ENCODE measurements at places on chromosomes 7 and 10. TPM values are rescaled to one million over a fixed set of nuclear protein-coding genes. Genes with fewer than 3 reads are reported as not detected.

CAV2 gene
- not detected for total RNA-seq

ADAM12 gene
- 1.6 TPM for total RNA-seq

DNA sequence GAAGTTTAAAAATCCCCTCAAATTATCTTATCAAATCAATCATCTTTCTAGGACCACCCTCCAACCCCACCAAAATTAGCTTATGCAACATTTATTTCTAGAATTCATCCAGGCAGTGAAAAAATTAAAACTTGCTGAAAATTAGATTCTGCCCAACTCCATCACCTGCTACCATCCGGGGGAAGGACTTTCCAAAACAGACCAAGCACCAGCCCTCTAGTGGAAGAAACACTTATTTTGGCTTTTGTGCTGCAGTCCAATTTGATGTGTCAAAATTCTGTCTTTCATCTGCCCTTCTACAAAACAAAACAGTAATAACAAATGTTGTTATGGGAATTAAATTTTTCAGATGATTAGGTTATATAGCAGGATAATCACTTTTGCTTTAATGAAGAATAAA is 35.1 kb downstream of the GCC1 start:
- DNase-seq = no peak
- H3K4me1 ChIP-seq = no peaks in the 10 kb centered on the region
- H3K27ac ChIP-seq = no peak overlapping the region
- no peaks in the 10 kb centered on the region for H3K36me3 ChIP-seq
- no peak overlapping the region for H3K4me3 ChIP-seq
- peaks cover 10% of the 10 kb centered on the region for H3K27me3 ChIP-seq

DNA sequence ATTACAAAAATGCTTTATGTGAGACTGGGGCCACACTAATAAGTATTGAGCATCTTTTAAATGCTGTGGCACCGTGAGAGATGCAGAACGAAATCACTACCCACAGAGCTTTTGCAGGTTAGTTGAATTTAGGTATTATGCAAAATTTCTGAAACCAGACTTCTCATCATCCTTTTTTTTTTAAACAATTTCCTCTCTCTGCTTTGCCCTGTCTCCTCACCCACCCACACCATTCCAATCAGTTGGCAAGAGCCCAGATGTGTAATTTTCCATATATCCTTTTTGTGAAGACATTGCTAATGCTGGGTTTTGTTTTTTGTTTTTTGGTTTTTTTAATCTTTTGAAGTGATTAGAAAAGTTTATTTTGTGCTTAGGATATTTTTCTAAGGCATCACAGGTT is 1.1 kb downstream of the YAE1 start:
- H3K4me1 ChIP-seq = peaks cover 14% of the 10 kb centered on the region
- DNase-seq = no peak
- no peak overlapping the region for H3K27ac ChIP-seq
- H3K27me3 ChIP-seq = no peaks in the 10 kb centered on the region

- H3K36me3 ChIP-seq = no peaks in the 10 kb centered on the region
- peaks cover 2% of the 10 kb centered on the region for H3K4me1 ChIP-seq
- DNase-seq = no peak
- H3K4me3 ChIP-seq = no peak overlapping the region
- H3K27me3 ChIP-seq = no peaks in the 10 kb centered on the region
Observed at GRCh38 chr7:134941185-134941900, 45.0 kb upstream of the AGBL3 start.

GRCh38 chr7:148863324-148863723 is 20.8 kb downstream of the EZH2 start:
- H3K36me3 ChIP-seq = peaks cover 32% of the 10 kb centered on the region
- H3K4me3 ChIP-seq = no peak overlapping the region
- no peak for DNase-seq
- H3K4me1 ChIP-seq = peaks cover 48% of the 10 kb centered on the region
- no peaks in the 10 kb centered on the region for H3K27me3 ChIP-seq

FKBP6 gene
- total RNA-seq = not detected

FXYD4 gene
- total RNA-seq = not detected

- peaks cover 25% of the 10 kb centered on the region for H3K4me1 ChIP-seq
- no peak overlapping the region for H3K27ac ChIP-seq
- H3K27me3 ChIP-seq = no peaks in the 10 kb centered on the region
- H3K4me3 ChIP-seq = no peak overlapping the region
- DNase-seq = no peak
- H3K36me3 ChIP-seq = peaks cover 17% of the 10 kb centered on the region
Observed at GRCh38 chr7:130444234-130444633, 3.4 kb upstream of the CEP41 start.

DNA sequence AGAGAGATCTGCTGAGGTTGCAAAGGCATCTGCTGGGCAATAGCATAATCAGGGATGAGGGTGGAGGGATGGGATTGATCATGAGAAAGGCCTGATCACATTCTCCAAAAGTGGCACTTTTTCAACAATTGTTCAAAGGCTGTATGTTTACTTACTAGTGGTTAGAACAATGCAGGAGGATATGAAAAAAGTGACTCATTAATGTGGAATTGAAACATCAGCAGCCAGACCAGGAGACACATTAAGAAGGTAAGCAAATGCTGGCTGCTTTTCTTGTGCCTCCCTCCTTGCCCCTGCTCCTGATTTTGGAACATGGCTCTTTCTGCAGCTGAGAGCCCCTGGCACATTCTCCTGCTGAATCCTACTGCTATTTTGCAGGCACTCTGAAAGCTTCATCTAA is 63.5 kb downstream of the FAM204A start:
- H3K4me1 ChIP-seq = no peaks in the 10 kb centered on the region
- H3K27ac ChIP-seq = no peak overlapping the region
- no peak overlapping the region for H3K4me3 ChIP-seq

SHTN1 gene
- not detected for total RNA-seq

GRCh38 chr10:22894714-22895113 is 33.1 kb upstream of the ARMC3 start:
- no peaks in the 10 kb centered on the region for H3K4me1 ChIP-seq
- no peaks in the 10 kb centered on the region for H3K27me3 ChIP-seq
- H3K4me3 ChIP-seq = no peak overlapping the region
- no peaks in the 10 kb centered on the region for H3K36me3 ChIP-seq
- DNase-seq = no peak

- H3K27ac ChIP-seq = peak overlapping the region; percentile 51
- H3K36me3 ChIP-seq = peaks cover 48% of the 10 kb centered on the region
- H3K4me1 ChIP-seq = peaks cover 26% of the 10 kb centered on the region
- DNase-seq = no peak
Observed at GRCh38 chr10:21624951-21625350, 90.9 kb downstream of the MLLT10 start.

HEPACAM2 gene
- not detected for total RNA-seq

DNA sequence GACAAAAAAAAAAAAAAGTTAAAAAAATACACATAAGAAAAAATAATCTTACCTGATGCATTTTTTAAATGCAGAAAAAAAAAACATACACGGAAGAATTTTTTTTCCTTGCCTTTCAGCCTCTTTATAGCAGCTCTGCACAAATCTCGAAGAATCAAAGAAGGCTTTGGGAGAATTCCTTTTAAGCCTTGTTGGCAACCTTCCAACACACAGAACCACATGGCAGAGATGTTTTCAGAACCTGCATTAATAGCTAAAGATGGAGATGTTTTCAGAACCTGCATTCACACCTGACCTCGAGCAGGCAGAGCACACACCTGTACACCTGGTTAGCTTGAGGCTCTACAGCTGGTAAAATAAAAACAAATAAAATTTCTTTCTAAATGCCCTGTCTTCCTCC is 65.6 kb downstream of the DOCK4 start:
- H3K4me3 ChIP-seq = no peak overlapping the region
- H3K36me3 ChIP-seq = no peaks in the 10 kb centered on the region
- H3K27me3 ChIP-seq = no peaks in the 10 kb centered on the region
- no peak for DNase-seq
- H3K27ac ChIP-seq = no peak overlapping the region
- H3K4me1 ChIP-seq = no peaks in the 10 kb centered on the region

GRCh38 chr7:155863721-155864151 is 51.5 kb upstream of the SHH start:
- DNase-seq = no peak
- H3K4me3 ChIP-seq = no peak overlapping the region
- H3K27ac ChIP-seq = no peak overlapping the region

MARVELD1 gene
- total RNA-seq = 2.4 TPM

LRRC18 gene
- total RNA-seq = 0.16 TPM

LAMB1 gene
- total RNA-seq = not detected

IGFBP1 gene
- total RNA-seq = not detected

- peaks cover 4% of the 10 kb centered on the region for H3K36me3 ChIP-seq
- H3K4me3 ChIP-seq = no peak overlapping the region
- no peak overlapping the region for H3K27ac ChIP-seq
- no peak for DNase-seq
- H3K4me1 ChIP-seq = peaks cover 20% of the 10 kb centered on the region
Observed at GRCh38 chr7:121398246-121398645, 2.1 kb upstream of the FAM3C start.

- DNase-seq = peak; percentile 3
- H3K4me3 ChIP-seq = no peak overlapping the region
- no peaks in the 10 kb centered on the region for H3K4me1 ChIP-seq
- H3K27me3 ChIP-seq = no peaks in the 10 kb centered on the region
- no peaks in the 10 kb centered on the region for H3K36me3 ChIP-seq
Observed at GRCh38 chr7:45596665-45597095, 22.5 kb downstream of the ADCY1 start.

AKR1C8 gene
- total RNA-seq = 0.18 TPM

GRCh38 chr7:7596176-7596575 is 29.5 kb downstream of the MIOS start:
- DNase-seq = no peak
- peaks cover 40% of the 10 kb centered on the region for H3K36me3 ChIP-seq
- no peak overlapping the region for H3K4me3 ChIP-seq
- H3K27me3 ChIP-seq = no peaks in the 10 kb centered on the region
- H3K4me1 ChIP-seq = peaks cover 6% of the 10 kb centered on the region

NEUROD6 gene
- not detected for total RNA-seq

DNA sequence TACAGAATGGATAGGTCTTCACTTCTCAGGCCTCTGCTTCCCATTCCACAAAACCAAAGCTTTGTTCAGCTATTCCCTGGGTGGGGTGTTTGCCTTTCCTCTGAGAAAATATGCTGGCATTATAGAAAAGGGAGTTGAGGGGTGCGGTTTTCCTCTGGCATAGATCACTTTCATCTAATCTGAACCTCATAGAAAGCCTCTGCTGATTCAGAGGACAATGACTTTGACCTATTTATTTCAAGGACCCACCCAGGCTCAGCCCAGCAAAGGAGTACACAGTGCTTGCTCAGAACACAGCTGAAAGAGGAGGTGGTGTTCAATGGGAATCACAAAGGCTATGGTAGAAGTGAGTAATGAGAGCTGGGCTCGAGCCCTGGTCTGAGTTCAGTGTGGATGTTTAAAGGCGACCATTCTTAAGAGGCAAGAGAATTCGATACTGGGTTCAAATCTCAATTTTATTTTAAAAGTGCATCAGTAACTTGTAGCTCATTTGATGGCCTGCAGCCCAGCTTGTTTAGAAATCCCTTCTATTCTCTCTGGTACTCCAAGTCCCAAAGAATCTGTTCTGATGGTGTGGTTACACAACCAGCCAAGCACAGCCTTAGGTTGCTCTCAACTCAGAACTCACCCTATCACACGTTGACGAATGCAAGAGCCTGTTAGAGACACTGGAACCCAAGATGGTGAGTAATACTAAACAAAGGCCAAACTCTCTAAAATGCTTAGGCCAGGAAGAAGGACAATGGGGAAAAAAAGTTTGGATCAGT is 1012.8 kb downstream of the LRMDA start:
- H3K4me3 ChIP-seq = no peak overlapping the region
- no peak for DNase-seq
- no peaks in the 10 kb centered on the region for H3K27me3 ChIP-seq
- H3K27ac ChIP-seq = no peak overlapping the region
- H3K36me3 ChIP-seq = no peaks in the 10 kb centered on the region

FAM25C gene
- not detected for total RNA-seq

DNA sequence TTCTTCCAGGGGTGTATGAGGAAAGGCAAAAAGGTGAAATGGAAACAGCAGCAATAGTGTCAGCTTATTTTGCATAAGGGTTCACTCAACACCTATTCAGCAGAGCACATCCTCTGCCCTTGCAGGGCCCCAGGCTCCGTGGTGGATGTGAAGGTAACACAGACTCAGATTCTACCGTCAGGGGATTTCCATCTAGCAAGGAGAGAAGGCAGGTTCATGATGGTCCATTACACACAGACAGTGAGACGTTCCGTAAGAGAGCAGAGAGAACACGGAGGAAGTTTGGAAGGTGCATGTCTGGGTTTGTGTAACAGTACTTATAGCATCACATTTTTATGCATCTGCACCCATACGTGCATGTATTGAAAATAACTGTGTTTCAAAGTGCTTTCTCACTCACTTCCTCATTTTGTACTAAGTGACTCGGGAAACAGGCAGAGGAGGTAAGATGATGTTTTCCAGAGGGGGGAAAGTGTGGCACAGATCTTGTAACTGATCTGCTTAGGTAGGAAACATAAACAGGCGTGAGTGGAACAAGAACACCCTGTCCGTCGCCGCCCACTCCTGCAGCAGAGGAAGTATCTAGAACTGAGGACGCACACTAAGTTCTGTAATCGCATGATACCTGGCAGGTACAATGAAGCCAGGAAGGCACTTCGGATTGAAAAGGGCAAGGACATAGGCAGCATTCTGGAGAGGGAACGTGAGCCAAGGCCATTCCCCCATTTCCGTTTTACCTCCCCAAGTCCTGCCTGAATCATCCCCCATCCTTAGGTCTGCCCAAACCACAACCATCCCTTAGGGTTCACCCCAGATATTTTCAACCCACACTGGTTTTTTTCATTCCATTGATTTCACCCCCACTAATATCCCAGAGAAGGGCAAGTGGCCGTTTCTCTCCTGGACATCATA is 1.0 kb upstream of the ENO4 start:
- H3K4me3 ChIP-seq = no peak overlapping the region
- no peak for DNase-seq
- no peak overlapping the region for H3K27ac ChIP-seq
- H3K4me1 ChIP-seq = peaks cover 5% of the 10 kb centered on the region
- H3K27me3 ChIP-seq = peaks cover 44% of the 10 kb centered on the region

DNA sequence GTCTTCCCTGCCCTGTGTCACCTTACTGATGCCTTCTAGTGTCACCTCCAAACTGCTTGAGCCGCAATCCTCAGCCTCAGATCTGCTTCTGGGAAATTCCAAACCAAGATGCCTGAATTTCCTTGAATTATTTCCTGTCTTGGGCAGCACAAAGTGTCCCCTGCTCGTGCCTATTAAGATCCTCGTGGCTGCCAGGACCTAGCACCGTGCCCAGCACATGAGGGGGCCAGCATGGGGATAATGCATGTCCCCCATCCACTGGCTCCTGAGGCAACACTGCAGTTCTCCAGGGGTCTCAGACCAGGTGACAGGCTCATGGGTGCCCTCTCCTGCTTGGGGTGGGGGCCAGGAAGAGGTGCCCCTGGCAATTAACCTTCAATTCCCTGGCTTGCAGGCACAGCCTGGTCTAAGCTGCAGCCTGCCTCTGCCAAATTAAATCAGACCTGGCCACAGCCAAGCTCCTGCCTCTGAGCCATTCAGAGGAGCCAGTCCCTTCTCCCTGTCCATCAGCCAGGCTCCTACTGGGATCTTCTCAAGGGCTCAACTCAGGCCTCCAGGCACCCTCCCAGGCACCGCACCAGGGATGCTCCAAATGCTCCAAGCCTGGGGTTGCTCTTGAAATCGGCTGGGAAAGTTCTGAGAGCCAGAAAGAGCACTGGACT is 146.6 kb downstream of the SH3PXD2A start:
- no peak for DNase-seq
- peaks cover 3% of the 10 kb centered on the region for H3K27me3 ChIP-seq
- peaks cover 7% of the 10 kb centered on the region for H3K4me1 ChIP-seq
- H3K27ac ChIP-seq = no peak overlapping the region
